ENCODE measurements at places on chromosomes 4 and X.

GRCh38 chr4:74105656-74106280 lies 6.8 kb upstream of the CXCL2 start:
- DNase-seq = no peak

DNA sequence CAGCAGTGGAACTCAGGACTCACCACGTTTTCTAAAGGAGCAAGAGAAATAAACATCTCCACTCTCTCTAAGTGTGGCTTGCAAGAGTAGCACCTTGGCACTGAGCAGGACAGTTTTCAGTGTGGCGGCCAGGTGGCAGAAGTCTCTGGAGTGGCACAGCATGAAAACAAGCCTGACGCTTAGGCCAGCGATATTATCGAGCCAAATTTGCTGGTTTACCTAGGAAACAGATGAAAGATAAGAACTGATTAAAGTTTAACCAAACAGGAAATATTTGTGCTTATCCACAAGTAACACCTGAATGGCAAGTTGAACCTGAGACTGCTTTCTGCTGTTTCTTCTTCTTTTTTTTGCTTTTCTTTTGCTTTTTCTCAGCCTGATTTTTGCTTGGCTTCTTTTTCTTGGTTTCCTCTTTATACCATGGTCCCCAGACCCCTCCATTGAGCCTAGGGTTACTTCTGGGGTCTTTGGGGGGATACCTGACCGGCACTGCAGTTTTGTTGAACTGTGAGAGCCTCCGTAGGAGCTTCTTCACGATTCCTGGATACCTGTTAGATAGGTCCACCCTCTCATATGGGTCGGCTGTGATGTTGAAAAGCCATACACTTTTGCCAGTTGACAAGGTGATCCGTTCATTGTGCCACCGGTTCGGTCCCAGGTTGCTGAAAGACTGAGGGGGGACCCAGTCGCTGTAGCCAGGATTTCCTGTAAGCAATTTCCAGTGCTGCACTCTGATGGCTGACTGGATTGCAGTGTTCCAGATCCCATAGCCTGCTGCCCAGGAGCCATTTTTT lies 77.3 kb downstream of the ARSJ start:
- DNase-seq = peak; percentile 57

DNA sequence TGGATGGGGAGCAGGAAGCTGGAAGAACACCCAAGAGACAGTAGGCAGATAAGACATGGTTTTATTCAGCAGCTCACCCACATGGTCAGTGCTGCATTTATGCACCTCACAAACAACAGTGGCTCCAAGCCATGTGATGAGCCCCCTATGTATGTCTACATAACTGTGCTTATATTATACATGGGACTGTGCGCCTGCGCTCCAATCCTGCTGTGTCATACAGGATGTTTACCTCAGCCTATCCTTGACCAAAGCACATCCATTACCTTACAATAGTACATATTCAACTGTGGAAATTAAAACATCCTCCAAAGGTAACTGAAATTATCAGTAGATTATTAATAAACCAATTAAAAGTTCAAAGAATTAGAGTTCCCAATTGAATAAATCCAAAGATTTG lies 44.1 kb upstream of the SGMS2 start:
- no peak for DNase-seq

DNA sequence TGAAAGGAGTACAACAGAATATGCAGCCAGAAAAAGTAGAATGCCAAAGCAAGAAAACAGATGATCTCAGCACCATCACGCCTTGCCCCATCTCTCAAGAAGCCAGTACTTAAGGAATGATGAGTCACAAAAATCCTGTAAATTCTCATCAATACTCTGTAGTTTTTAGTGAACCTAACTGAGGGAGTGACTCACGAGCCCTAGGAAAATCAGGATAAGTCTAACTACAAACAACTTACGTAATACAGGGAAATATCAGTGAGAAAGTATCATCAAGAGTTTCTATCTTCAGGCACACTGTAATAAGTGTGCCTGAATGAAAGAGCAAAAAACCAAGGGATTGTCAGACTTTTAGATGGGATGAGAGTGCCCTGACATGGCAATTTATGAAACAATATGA lies 644.4 kb downstream of the STPG2 start:
- DNase-seq = no peak

GRCh38 chr4:25875281-25875745 lies 12.5 kb upstream of the SEL1L3 start:
- no peak for DNase-seq

DNA sequence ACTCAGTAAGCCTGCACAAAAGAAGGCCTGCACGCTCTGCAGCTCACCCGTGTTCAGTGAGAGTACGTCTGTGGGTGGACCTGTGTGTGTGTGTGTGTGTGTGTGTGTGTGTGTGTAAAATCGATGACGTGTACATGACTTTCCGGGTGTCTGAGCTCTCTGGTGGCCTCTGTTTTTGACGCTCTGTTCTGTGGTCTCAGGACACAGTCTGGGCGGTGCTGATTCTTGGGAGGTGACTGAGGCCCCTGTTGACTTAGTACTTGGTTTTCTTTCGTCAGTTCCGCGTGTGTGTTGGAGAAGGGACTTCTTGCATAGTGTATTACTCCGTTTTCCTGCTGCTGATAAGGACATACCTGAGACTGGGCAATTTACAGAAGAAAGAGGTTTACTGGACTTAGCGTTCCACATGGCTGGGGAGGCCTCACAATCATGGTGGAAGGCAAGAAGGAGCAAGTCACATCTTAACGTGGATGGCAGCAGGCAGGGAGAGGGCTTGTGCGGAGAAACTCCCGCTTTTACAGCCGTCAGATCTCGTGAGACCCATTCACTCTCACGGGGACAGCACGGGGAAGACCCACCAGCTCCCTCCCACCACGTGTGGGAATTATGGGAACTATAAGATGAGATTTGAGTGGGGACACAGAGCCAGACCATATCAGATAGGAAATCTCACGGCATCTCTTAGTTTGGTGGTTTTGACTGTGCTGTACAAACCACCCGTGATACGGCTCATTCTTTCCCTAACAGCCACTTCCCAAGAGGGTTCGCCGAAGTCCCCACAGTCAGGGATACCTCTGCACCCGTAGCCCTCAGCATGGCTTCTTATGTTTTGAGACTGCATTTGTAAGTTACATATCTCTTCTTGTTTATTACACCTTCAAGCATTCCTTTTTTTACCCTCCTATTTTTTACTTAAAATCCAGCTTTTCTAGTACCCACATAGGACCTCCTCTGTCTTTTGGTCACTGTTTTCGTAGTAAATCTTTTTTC lies 24.5 kb downstream of the UVSSA start:
- no peak for DNase-seq

GRCh38 chr4:107616838-107617389 lies 103.1 kb downstream of the PAPSS1 start:
- DNase-seq = no peak

DNA sequence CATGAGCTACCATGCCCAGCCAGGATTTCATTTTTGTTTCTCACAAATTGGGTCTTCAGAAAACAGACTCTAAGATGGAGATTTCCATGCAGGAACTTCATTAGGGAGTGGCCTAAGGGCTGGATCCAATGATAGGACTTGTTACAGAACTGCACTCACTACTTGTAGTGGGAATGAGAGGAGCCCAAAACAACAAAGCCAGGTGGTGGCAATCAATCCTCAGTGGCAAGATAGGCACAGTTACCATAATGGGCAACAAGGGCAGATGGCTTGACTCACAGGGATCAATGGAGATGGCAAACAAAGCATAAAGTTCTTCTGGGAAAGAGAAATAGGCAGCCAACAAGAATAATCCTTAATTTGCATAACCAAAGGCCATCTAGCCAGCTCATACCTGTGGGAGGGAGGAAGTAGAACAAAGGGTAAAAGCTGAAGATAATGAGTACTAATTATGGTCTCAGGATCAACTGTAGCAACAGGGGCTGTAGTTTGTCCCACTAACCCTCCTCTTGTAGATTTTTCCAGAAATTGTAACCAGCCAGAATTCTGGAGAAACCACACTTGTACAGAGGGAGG lies 72.8 kb upstream of the MAPK10 start:
- no peak for DNase-seq

DNA sequence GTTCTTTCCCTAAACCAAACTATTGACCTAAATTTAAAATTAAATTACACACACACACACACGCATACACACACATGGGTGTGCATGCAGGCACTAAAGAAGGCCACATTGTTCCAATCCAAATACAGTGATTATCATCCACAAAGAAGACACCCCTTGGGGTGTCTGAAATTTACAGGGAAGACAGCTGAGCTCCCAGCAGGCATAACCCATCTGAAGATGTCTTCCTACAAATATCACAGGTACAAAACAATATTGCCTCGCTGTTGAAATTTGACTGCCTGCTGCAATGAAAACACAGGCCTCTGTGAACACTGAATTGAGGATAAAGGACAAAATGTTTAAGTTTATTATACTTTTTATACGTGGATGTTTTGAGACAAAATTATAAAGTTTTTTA lies 50.2 kb upstream of the SLC7A11 start:
- DNase-seq = no peak

DNA sequence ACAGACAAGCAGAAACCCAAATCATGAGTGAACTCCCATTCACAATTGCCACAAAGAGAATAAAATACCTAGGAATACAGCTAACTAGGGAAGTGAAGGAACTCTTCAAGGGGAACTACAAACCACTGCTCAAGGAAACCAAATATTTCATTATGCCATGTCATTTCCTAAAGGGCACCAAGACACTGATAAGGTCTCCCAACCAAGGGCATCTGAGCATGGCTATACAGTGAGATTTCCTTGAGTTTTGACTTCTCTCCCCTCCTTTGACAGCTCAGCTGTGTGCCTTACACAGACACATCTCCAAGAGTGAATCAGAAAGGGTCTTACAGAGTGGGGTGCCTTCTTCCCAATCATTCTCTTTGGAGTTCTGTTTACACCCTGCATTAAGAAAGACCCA lies 40.4 kb downstream of the PCDH7 start:
- DNase-seq = no peak

DNA sequence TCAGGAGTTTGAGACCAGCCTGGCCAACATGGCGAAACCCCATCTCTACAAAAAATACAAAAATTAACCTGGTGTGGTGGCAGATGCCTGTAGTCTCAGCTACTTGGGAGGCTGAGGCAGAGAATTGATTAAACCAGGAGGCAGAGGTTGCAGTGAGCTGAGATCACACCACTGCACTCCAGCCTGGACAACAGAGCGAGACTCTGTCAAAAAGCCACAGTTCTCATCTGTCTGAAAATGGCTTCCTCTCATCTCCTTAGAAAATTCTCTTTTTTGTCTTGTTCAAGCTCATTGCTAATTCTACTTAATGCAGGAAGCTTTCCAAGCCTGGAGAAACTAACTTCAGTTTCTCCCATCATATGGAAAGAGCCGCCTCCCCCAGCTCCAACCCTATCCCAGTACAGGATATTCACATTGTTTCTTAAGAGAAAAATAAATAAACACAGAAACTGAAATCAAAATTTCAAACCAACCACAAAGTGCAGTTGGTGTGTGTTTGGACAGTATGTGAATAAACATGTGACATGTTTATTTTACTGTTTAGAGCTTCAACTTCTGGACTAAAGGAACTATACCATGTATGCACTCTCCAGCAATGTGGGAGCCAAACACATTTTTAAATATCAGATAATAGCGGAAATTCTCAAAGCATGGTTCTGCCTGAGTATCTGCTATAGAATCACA lies 55.0 kb upstream of the GAB1 start:
- DNase-seq = no peak

DNA sequence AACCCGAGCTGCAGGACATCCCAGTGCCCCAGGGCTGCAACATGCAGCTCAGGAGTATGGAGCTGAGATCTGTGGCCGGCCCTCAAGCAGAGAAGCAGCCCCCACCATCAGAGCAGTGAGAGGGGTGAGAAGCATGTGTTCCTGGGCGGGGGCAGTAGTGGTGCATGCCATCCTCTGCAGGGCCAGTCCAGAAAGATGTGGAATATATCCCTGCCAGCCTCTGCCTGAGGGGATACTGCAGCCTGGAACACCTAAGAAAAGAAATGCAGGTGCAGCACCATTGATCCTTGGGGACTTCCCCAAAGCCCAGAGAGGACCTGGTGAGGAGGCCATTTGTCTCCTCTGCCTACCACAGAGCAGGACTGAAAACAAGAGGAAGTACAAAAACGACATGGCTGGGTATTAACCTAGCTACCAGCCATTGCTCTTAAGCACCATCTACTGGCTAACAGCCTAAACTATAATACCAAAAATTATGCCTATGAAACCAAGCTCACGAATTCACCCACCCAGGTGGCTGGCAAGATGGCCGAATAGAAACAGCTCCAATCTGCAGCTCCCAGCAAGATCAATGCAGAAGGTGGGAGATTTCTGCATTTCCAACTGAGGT lies 158.8 kb downstream of the ADGRA3 start:
- DNase-seq = no peak

DNA sequence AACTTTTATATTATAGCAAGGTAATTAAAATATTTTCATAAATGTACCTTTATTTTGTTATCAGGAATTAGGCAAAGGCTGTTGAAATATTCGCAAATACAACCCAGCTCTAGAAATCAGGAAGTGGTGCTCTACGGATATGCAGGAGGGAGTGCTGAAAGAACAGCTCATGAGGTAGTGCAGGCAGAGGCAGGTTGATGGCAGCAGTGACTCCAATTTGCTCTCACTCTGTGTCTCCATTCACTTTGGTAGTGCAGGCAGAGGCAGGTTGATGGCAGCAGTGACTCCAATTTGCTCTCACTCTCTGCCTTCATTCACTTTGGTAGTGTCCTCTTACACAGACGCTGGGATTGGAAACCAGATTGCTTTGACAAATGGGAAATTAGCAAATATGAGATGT lies 277.9 kb downstream of the TRIML1 start:
- DNase-seq = no peak

GRCh38 chrX:134670134-134670924 lies 12.1 kb upstream of the PLAC1 start:
- DNase-seq = no peak

- DNase-seq = no peak
These were observed 45.2 kb downstream of the PHKA2 start for GRCh38 chrX:18938710-18939109.

DNA sequence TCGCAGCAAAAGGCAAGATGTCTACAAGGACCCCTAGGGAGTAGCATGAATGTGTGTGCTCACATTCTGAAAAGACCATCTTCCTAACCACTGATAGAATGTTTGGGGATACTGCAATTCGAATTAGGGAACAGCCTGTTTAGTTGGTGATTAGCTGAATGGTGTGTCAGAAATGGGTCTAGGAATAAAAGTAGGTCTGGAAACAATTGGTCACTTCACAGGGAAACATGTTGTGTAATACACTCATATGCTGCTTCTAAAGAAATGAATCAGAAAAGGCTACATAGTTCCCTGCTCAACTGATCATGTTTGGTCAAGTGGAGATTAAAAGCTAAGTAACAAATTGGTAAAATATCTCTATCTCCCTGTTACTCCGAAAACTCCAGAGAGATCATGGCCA lies 2362.4 kb upstream of the TENM3 start:
- no peak for DNase-seq

GRCh38 chrX:104696667-104697066 lies 130.7 kb downstream of the IL1RAPL2 start:
- DNase-seq = no peak
